Endothelial cell of umbilical vein (primary cell): ENCODE measurements at places on chromosomes 13 and 19. TPM values are rescaled to one million over a fixed set of nuclear protein-coding genes. Genes with fewer than 3 reads are reported as not detected.
A peak's percentile ranks its signal among the peaks of the same experiment; 100 is the strongest.

- no peak for DNase-seq
- no peaks in the 10 kb centered on the region for H3K27me3 ChIP-seq
- no peak overlapping the region for H3K4me3 ChIP-seq
- H3K27ac ChIP-seq, result no peak overlapping the region
Measured at GRCh38 chr19:1647501-1648458, 4.6 kb downstream of the TCF3 start.

DNA sequence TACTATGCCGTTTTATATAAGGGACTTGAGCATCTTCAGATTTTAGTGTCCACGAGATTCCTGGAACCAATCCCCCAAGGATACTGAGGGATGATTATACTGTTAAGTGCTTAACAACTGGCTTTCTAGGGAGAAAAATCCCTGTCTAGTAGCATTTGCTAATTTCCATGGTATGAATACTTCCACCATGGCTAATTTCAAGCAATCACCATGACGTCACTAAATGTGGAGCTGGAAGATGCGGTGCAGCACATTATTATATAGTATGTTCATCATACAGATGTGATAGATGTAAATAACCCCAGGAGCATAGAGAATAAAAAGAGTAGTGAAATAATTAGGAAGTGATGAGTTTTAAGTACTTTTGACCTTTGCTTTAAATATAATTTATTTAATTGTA is 72.7 kb downstream of the SIAH3 start:
- no peaks in the 10 kb centered on the region for H3K27me3 ChIP-seq
- no peak overlapping the region for H3K27ac ChIP-seq
- no peaks in the 10 kb centered on the region for H3K36me3 ChIP-seq

GRCh38 chr19:33508941-33509614 is 12.5 kb downstream of the PEPD start:
- H3K27ac ChIP-seq, result no peak overlapping the region
- peaks cover 10% of the 10 kb centered on the region for H3K4me1 ChIP-seq
- H3K36me3 ChIP-seq, result no peaks in the 10 kb centered on the region
- no peaks in the 10 kb centered on the region for H3K27me3 ChIP-seq
- DNase-seq, result no peak

- H3K4me3 ChIP-seq, result no peak within 1 kb of the TSS
- peaks cover 30% of the 10 kb centered on the region for H3K27me3 ChIP-seq
- peaks cover 10% of the 10 kb centered on the region for H3K4me1 ChIP-seq
- no peak for DNase-seq
- no peaks in the 10 kb centered on the region for H3K36me3 ChIP-seq
Measured at GRCh38 chr19:58352760-58353671, at the start of gene A1BG. Gene A1BG (minus strand): TSS chr19:58353492. CDS start chr19:58353437, 55 bp downstream.

- no peaks in the 10 kb centered on the region for H3K36me3 ChIP-seq
- no peaks in the 10 kb centered on the region for H3K4me1 ChIP-seq
- DNase-seq, result no peak
- H3K27me3 ChIP-seq, result peaks cover 6% of the 10 kb centered on the region
Measured at GRCh38 chr13:27403203-27403678, 21.2 kb upstream of the GTF3A start.

DNA sequence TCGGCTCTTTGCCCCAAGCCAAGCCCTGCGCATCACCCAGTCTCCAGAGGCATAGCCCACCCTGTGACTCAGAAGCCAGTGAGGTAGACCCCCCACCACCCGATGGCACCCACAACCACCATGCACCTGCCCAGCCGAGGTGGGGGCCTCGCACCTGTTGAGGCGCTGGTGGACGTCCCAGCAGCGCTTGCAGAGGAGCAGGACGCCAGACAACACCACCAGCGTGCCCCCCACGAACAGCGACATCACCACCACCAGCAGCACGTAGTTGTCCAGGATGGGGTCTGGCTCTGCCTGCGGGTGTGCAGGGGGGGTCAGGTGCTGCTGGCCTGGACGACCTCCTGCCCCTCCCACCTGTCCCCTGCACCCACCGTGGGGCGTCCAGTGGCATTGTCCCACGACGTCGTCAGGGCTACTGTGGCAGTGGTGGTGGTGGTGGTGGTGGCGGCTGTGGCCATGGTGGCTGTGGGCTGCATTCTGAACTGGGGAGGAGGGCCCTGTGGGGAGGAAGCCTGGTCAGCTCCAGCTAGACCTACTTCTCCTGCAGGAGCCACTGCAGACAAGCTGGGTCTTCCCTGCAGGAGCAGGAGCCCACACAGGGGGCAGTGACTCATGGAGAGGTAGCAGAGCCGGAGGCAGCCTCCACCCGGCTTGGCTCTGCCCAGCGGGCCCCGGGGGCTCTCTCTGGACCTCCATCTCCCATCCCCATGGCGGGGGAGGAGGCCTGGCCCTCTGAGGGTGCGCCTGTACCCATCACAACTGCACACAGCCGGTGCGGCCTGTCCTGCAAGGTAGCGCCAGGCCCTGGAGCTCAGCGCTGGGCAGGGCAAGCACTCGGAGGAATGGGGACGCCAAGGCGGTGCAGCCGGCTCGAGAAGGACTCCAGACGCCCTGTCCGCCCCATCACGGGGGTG is 1.9 kb downstream of the CBARP start:
- no peak overlapping the region for H3K27ac ChIP-seq
- H3K36me3 ChIP-seq, result peaks cover 18% of the 10 kb centered on the region
- no peaks in the 10 kb centered on the region for H3K27me3 ChIP-seq

DNA sequence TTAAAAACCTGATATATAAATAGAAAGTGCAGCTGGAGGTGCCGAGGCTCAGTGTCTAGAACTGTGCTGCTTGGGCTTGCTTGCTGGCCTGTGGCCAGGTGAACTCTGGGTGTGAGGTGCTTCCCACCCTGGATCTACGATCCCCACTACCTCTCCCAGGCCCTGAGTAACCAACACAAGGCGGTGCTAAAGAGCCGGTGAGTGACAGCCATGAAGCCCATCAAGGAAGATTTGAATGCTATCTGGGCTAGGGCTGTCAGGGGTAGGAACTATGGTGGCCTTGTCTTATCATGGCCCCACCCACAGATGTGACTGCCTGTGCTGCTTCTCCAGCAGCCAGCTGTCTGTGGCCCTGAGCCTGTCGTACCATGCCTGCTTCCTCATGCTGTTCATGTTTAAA is 25.6 kb upstream of the ZNF91 start:
- DNase-seq, result no peak
- no peaks in the 10 kb centered on the region for H3K36me3 ChIP-seq
- no peak overlapping the region for H3K27ac ChIP-seq
- H3K27me3 ChIP-seq, result no peaks in the 10 kb centered on the region
- no peaks in the 10 kb centered on the region for H3K4me1 ChIP-seq

DNA sequence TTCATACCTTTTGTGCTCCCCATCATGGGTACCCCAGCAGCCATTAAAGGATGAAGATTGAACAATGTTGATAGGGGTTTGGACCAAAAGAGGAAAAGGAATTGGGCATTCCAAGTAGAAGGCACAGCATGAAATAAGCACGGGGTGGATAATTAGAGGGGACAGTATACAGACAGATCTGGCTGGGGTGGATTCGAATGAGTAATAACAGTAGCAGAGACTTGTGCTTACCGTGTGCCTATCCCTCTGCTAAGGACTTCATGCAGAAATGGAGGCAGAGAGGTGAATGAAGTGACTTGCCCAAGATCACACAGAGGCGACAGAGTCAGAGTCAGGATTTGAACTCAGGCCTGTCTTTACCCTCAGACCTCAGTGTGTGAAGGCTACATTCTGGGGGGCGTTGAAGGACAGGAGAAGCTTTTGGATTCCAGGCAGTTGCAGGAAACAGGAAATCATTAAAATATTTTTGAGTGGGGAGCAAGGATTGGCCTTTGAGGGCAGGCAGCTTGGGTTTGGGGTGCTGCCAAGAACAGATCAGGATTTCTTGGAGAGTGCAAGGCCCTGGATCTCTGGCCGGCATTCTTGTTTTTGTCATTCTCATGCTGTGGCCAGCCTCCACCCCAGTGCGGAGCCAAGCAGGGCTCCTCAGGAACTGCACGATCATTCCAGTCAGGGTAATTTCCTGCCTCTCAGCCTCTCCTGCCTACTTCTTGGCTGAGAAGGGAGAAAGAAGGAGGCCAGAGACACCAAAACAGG is 18.7 kb downstream of the PAF1 start:
- peak overlapping the region; percentile 85 for H3K27ac ChIP-seq
- H3K36me3 ChIP-seq, result peaks cover 25% of the 10 kb centered on the region
- peaks cover 18% of the 10 kb centered on the region for H3K4me1 ChIP-seq

DNA sequence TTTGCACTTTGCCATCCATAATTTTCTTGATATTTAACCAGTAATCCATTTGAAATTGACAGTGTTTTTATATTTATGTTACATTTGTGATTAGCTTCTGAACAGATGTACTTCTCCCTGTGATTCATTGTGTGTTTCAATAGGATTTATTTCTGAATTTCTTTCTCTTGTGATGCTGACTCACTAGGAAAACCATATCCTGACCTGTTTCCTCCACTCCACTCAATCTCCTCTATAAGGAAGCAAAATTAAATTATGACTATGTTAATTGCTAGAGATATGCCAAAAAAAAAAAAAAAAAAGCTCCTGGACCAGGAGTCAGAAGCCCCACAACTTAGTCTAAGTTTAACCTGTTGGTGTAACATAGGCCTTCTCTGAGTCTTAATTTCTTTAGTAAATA is 614.6 kb upstream of the SPRY2 start:
- H3K27me3 ChIP-seq, result no peaks in the 10 kb centered on the region
- H3K4me1 ChIP-seq, result peaks cover 35% of the 10 kb centered on the region
- peak overlapping the region; percentile 48 for H3K27ac ChIP-seq

GRCh38 chr19:38193445-38193844 is 30.6 kb downstream of the DPF1 start:
- H3K4me3 ChIP-seq, result no peak overlapping the region
- H3K27me3 ChIP-seq, result no peaks in the 10 kb centered on the region
- no peak overlapping the region for H3K27ac ChIP-seq
- no peaks in the 10 kb centered on the region for H3K4me1 ChIP-seq
- no peaks in the 10 kb centered on the region for H3K36me3 ChIP-seq

GRCh38 chr19:19113040-19113626 is 25.1 kb downstream of the TMEM161A start:
- no peak overlapping the region for H3K4me3 ChIP-seq
- DNase-seq, result no peak
- no peak overlapping the region for H3K27ac ChIP-seq
- no peaks in the 10 kb centered on the region for H3K4me1 ChIP-seq

- H3K4me1 ChIP-seq, result no peaks in the 10 kb centered on the region
- no peak overlapping the region for H3K27ac ChIP-seq
- H3K36me3 ChIP-seq, result no peaks in the 10 kb centered on the region
Measured at GRCh38 chr19:14683439-14683838, 6.4 kb upstream of the ZNF333 start.

DNA sequence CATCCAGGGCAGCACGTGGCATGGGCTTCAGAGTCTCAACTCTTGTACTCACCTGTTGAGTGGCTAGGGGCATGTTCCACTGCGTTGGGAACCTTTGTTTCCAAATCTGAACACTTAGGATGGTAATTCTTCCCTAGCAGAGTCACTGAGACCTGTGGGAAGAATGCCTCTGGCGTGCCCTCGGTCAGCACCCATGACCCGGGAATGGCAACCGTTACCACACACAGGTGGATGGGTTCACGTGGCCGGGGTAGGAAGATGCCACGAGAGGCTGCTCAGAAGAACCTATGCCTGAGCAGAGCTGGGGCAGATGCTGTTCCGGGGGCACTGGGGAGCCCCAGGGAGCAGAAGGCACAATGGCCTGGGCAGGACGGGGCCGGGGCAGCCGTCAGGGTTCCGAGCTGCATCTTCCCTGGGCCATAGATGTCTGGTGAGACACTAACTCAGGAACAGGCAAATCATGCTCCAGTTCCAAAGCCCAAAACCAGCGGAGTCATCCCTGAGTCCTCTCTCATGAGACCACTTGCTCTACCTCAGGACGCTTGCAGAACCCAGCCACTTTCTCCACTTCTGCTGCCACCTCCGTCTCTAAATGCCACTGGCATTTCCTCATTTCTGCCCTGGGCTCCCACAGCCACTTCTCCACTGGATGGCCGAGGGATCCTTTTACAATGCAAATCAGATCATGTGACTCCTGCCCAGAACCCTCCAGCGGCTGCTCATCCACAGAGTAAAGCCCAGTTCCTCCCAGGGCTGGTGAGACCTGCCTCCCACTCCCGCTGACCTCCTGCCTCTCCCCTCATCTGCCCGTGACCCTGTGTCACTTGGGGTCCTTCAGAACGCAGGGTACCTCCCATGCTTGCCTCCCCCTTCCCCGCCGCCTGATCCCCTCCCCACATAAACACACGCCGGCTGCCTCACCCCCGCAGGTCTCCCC is 36.7 kb downstream of the FAM124A start:
- no peaks in the 10 kb centered on the region for H3K4me1 ChIP-seq
- H3K27me3 ChIP-seq, result no peaks in the 10 kb centered on the region
- no peak overlapping the region for H3K4me3 ChIP-seq
- DNase-seq, result no peak

DNA sequence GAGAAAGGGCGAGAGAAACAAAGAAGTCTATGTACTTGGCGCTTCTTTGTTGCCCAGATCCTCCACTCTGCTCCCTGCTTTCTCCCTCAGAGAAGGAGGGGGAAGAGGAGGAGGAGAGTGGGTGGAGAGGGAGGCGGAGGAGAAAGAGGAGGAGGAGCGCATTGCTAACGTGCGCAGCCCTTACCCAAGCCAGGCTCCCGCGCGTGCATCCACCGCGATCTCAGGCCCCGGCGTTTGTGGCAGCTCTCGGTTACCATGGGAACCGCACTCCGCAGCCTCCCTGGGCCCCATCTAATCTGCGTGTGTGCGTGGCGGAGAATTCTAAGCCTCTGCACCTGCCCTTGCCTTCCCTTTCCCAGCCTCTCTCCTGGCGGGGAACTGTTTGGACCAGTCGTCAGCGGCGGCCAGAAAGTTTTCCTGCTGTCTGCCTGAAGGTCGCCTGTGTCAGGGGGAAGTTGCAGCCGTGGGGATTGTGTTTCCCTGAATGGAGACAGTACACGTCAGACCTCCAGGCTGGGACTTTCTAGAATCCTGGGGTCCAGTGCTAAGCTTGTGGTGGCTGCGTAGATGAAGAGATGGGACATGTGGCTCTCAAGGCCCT is at the start of gene ERICH6B:
Gene ERICH6B, minus strand, starts transcription at position 239 of the 601 bp plus-strand sequence. CDS start 18,734 bp downstream, outside the sequence.
- H3K27me3 ChIP-seq, result peaks cover 14% of the 10 kb centered on the region
- H3K27ac ChIP-seq, result no peak within 1 kb of the TSS
- H3K4me3 ChIP-seq, result no peak within 1 kb of the TSS
- H3K4me1 ChIP-seq, result no peaks in the 10 kb centered on the region

GRCh38 chr13:113804703-113805430 is 45.8 kb downstream of the TMEM255B start:
- H3K4me1 ChIP-seq, result peaks cover 3% of the 10 kb centered on the region
- no peak for DNase-seq
- no peak overlapping the region for H3K4me3 ChIP-seq
- peaks cover 4% of the 10 kb centered on the region for H3K36me3 ChIP-seq
- H3K27ac ChIP-seq, result no peak overlapping the region
- H3K27me3 ChIP-seq, result no peaks in the 10 kb centered on the region

- H3K36me3 ChIP-seq, result peaks cover 3% of the 10 kb centered on the region
- no peaks in the 10 kb centered on the region for H3K27me3 ChIP-seq
- peaks cover 56% of the 10 kb centered on the region for H3K4me1 ChIP-seq
- H3K27ac ChIP-seq, result peak overlapping the region; percentile 91
- no peak overlapping the region for H3K4me3 ChIP-seq
- no peak for DNase-seq
Measured at GRCh38 chr19:19458110-19458816, 52.8 kb downstream of the GATAD2A start.

- DNase-seq, result no peak
- peaks cover 29% of the 10 kb centered on the region for H3K4me1 ChIP-seq
- H3K27ac ChIP-seq, result no peak overlapping the region
- no peak overlapping the region for H3K4me3 ChIP-seq
- H3K36me3 ChIP-seq, result peaks cover 27% of the 10 kb centered on the region
- H3K27me3 ChIP-seq, result no peaks in the 10 kb centered on the region
Measured at GRCh38 chr13:106491928-106492587, 43.4 kb downstream of the EFNB2 start.

B9D2 gene
- total RNA-seq, result 12.2 and 13.6 TPM in 2 replicates

XPO4 gene
- 21.3 and 22.5 TPM in 2 replicates for total RNA-seq

ZNF578 gene
- 0.85 and 1.00 TPM in 2 replicates for total RNA-seq

KIR2DL4 gene
- total RNA-seq, result not detected in 2 replicates

KIR3DL1 gene
- total RNA-seq, result not detected in 2 replicates

GPR12 gene
- not detected in 2 replicates for total RNA-seq

MIR17HG gene
- total RNA-seq, result 9.1 and 9.5 TPM in 2 replicates

ICAM5 gene
- 0.40 TPM in 1 of 2 replicates, not detected in the other for total RNA-seq

IRS2 gene
- total RNA-seq, result 4.4 and 5.9 TPM in 2 replicates
